ENCODE measurements at places on chromosomes 7 and 10. TPM values are rescaled to one million over a fixed set of nuclear protein-coding genes. Genes with fewer than 3 reads are reported as not detected.

Gene BMPER
- 2.0 TPM for total RNA-seq

Gene OPN4
- not detected for total RNA-seq

Gene AVPI1
- 65.2 TPM for total RNA-seq

Gene CHAT
- not detected for total RNA-seq

Gene MSS51
- total RNA-seq, result 0.28 TPM

Gene BLNK
- total RNA-seq, result 14.8 TPM

Gene DEPP1
- total RNA-seq, result 2.6 TPM

Gene DHTKD1
- total RNA-seq, result 25.6 TPM

Gene SEMA3D
- total RNA-seq, result 0.49 TPM
